ENCODE measurements at places on chromosomes 7 and 10.

GRCh38 chr10:44925224-44925623, 14.1 kb downstream of the TMEM72 start:
- no peak for ATAC-seq

DNA sequence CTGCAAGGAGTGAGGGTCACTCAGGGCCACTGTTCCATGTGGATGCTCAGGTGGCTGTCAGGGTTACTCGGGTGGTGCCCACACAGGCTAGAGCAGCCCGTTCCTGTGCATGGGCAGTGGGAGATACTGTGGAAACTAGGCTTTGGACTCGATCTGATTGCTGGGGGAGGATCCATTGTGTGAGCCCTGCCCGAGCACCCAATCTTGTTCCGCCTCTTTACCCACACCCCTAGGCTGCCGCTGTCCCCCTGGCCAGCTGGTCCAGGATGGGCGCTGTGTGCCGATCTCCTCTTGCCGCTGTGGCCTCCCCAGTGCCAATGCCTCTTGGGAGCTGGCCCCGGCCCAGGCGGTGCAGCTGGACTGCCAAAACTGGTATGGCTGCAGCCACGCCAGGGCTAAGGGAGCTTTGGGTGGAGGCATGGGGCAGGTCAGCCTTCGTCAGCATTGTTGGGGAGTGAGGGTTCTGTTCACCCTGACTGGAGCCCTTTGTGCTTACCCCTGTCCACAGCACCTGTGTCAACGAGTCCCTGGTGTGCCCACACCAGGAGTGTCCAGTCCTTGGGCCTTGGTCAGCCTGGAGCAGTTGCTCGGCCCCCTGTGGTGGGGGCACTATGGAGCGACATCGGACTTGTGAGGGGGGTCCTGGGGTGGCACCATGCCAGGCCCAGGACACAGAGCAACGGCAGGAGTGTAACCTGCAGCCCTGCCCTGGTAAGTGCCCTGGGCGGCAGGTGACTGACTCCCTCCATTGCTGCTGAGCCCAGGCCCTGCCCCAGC, 12.4 kb upstream of the ZNF862 start:
- no peak for ATAC-seq

DNA sequence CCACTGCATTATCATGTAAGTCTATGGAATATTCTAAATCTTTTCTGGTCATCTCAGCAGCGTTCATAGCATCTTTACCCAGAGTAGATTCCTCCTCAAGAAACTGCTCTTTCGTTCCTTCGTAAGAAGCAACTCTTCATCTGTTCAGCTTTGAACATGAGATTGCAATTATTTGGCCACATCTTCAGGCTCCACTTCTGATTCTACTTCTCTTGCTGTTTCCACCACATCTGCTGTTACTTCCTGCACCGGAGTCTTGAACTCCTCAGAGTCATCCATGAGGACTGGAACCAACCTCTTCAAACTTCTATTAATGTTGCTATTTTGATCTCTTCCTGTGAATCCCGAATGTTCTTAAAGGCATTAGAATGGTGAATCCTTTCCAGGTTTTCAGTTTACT, 12.7 kb downstream of the CHST12 start:
- no peak for ATAC-seq

DNA sequence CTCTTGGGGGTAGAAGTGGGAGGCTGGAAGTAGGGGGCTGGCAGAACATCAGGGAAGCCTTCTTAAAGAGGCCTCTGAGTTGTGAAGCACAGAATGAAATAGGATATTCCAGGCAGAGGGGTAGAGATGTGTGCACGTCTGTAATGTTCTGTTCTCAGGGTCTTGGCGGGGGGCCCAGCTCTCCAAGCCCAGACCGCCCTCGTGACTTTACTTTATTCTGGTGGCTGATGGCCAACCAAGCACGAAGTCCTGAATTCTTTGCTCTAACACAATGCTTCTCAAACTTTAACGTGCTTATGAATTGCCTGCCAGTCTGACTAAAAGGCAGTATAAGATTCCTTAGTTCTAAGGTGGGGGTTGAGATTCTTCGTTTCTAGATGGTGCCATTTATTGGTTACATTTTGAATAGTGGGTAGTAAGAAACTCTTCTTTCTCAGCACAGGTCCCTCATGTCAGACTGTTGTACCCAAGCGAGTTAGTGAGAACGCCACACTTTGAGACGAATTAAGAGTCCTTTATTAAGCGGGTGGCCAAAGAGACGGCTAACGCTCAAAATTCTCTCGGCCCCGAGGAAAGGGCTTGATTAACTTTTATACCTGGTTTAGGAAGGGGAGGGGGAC, 8.2 kb downstream of the PRXL2A start:
- ATAC-seq, result peak; percentile 52

DNA sequence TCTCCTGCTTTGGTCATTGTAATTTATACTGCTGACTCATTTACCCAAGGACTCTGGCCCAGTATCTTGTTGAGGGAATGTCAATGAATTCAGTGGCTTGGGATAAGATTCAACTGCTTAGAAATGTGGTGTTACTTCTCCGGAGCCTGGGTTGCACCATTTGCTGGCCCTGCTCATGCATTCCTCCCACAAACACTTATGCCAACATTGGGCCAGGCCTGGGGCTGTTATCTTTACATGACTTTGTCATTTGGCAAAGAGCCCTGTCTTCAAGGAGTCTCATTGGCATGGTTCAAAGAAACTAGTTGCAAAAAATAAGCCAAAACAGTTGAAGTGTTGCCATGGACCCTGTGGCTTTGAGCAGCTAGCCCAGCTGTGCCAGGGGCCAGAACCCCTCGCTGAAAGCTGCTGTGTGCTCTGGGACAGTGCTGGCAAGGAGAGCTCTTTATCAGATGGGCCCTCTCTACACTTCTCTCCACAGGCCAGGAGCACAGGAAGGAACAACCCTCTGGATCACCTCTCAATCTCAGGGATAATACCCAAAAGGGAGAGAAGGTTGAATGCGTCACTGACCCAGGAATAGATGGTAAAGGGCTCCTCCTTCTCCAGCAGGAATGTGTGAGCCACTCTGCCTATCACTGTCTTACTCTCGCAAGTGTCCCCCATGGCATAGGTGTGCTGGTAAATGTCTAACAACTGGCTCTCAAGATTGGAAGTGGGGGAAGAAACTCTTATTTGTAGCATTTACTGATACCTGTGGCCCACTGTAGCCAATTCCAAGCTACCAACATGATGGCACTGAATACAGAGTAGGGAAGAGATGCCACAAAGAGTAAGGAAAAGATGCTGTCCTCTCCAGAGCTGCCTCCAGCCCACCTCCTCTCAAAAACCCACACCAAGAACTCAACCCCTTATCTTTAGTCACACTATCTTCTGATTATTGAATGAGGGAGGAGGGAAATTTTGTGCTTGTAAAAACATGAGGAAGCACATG, 23.5 kb upstream of the PDE1C start:
- ATAC-seq, result peak; percentile 72

All from gastroesophageal sphincter (tissue), 4 donors.